ENCODE measurements at places on chromosomes 7 and 10.

DNA sequence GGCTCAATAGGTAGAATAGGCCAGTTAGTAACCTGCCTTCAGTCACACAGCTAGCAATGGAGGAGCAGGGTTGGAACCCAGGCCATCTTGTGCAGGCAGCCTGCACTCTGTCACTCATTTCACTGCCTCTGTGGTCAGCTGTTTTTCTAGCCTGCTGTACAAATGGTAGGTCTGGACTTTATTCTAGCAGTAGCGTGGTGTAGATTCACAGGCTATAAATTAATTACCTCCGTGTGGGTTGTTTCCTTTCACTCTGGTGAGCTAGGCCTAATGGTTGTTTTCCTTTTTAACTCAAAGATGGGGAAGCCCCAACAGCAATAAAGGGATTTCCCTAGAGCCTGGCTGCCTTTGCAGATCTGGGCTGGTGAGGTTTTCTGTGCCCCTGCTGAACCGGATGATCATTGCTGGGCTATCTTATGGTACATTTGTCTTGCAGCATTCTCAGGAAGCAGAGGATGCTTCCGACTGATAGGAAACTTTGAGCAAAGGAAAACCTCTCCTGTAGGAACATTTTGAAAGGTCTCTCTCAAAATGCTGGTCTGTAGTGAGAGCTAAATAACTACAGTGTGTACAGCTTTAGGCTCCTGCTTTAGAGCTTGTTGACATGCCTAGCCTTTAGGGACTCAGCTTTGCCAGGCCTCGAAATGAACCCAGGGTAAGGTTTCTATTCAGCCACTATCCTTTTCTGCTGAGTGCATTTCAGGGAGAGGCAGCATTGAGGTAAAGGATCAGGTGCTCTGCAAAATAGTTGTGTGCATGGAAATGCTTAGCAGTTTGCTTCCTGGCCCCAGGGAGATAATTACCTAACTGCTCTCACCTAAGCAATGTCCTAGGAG, 157.4 kb downstream of the ST7 start:
- no peak for DNase-seq

- DNase-seq, result no peak
Observed at GRCh38 chr10:63994371-63994770, 473.2 kb downstream of the REEP3 start.

DNA sequence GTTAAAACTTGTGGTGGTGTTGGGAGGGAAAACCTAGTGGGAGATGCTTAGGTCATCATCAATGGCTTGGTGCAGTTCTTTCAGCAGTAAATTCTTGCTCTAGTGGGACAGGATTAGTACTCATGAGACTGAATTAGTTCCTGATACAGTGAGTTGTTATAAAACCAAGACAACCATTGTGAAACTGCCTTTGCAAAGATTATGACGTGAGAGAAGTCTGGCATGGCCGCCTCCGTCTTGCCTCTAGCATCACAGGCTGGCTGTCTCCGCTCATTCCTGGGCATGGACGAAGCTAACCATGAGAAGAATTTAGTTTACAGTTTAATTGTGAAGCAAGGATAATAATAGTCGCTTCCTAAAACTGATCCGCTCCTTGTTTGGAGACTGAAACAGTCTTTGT, 186.4 kb downstream of the KIF20B start:
- no peak for DNase-seq

DNA sequence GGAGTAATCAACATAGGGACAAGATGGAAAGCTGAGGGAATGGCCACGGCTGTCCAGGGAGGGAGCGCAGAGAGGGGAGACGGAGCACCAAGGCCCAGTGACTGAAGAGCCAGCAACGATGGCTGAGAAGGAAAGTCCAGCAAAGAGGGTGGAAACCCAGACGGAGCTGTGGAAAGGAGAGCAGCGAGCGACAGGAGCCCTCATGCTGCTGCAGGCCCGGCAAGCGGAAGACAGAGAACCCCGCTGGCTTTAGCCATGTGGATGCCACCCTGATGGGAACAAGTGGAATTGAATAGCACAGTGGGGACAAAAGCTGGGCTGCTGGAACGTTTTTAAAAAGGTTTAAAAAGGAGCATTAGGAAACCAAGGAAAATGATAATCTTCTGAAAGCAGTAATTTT, 82.9 kb upstream of the DDC start:
- DNase-seq, result no peak

GRCh38 chr7:35251606-35252310, 2.1 kb downstream of the TBX20 start:
- DNase-seq, result no peak

DNA sequence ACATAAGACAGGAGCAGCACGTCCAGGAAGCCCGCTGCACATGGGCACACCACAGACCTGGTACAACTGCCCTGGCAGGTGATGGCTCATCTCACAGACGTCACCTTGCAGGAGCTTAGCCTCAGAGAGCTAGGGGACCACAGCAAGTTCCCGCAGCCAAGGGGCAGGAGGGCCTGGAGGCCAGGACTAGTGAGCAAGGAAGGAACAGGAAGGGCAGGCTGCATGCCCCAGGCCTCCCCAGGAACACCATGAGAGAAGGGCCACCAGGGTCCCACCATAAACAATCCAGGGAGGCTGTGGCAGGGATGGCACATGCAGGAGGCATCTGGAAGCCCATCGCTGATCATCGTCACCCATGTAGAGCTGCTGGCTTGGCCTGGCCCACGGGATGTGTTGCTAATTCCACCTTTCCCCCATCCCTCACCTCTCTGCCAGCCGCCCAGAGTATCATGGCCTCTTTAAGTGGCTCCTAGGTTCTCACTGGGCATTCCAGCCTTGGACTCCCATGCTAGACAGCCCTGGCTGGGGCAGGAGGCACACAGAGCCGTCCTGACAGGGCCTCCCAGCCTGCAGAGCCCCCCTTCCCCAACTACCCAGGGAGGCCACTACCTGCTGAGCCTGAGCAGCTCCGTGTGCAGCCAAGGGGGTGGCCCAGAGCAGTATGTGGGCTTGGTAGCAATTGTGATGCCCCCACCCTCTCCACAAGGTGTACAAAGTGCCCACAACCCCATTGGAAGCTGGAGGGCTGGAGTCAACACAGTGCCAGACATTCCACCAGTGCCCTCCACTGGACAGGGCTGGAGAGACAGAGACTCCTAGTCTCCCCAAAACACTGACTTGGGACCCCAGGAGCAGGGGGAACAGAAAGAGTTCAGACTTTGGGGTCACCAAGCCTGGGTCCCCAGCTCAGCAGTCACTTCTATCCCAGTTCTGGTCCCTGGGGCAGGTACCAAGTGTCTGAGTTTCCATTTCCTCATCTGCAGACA, 35.5 kb downstream of the GRID1 start:
- no peak for DNase-seq

DNA sequence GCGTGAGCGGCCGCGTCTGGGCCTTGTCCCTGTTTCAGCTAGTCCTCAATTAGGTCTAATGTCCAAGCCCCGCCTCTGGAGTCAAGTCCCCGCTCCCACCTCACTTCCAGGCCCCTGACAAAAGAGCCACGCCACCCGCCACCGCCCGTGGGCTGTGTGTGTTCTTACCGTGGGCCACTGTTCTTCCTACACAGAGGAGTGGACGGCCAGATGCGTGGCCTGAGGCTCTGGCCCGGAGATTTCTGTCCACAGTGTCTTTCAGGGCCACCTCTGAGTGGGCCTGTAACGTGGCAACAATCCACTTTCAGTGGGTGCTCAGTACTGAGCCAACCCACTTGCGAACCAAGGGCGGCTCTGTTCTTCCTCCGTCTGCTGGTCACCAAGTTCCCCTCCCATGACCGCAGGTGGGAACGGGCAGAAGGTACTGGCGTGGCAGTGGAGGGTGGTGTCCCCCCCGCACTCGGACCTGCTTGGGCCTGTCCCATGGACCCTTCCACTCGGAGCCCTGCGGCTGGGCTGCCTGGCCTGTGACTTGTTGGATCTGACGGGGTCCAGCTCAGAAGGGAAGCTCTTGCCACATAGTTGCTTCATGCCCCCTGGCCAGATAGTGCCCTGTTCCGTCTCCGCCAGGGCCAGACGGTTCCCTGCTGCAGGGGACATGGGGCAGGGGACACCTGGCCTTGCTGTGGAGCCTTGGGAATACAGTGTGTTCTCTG, 15.0 kb upstream of the ZFAND2A start:
- DNase-seq, result no peak

GRCh38 chr7:35624299-35625186, 70.4 kb downstream of the HERPUD2 start:
- peak; percentile 7 for DNase-seq

DNA sequence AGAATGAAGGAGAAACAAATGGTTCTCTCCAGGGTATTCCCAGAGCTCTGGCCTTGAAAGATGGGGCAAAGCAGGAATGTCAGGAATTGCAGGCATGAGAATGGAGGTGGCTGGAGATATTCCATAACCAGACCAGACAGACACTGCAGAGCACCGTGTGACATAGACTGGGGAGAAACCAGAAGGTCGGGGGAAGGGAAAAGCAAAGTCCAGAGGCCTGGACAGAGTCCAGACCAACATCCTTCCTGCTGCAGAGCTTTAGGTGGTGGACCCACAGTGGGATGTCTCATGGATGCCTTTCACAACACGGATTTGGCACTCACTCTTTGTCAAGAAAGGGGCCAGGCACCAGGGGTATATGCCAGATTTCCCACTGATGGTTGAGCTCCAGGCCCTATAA, 177.2 kb upstream of the INHBA start:
- no peak for DNase-seq

GRCh38 chr7:876972-877311, 588 bp downstream of the GET4 start:
- DNase-seq, result no peak

GRCh38 chr10:113808168-113808567, 45.7 kb downstream of the DCLRE1A start:
- no peak for DNase-seq

GRCh38 chr7:106597751-106598546, 63.0 kb downstream of the CCDC71L start:
- no peak for DNase-seq

GRCh38 chr10:109740436-109740835, 182.9 kb downstream of the XPNPEP1 start:
- DNase-seq, result no peak

GRCh38 chr10:13195016-13195415, 33.7 kb downstream of the MCM10 start:
- no peak for DNase-seq

GRCh38 chr10:132654708-132655661, 117.4 kb downstream of the INPP5A start:
- peak; percentile 44 for DNase-seq

DNA sequence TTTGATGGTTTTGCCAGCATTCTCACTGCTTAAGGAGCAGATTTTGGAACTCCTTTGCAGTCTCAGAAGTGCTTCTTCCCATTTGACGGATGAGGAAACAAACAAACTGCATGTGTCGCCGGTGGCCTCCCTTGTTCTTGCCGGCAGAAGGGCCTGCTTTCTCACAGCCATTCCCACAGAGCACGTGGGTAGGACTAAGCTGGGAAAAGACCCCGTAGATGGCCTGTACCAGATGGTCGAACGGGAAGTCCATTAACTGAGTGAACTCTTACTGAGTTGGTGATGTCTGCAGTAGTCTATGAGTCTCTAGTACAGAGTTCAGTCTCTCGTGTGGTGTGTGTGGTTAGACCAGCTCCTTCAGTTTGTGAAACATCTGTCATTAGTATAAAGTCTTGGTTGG, 131.9 kb downstream of the TRRAP start:
- DNase-seq, result no peak

- no peak for DNase-seq
Observed at GRCh38 chr10:118918116-118918515, 111.4 kb upstream of the NANOS1 start.

- DNase-seq, result no peak
Observed at GRCh38 chr7:144414815-144415214, 11.3 kb upstream of the NOBOX start.

- DNase-seq, result no peak
Observed at GRCh38 chr7:135795846-135796570, 47.4 kb upstream of the FAM180A start.

GRCh38 chr7:15837306-15837950, 150.9 kb upstream of the MEOX2 start:
- no peak for DNase-seq

- DNase-seq, result no peak
Observed at GRCh38 chr10:75355706-75356105, 45.9 kb downstream of the ZNF503 start.

GRCh38 chr7:76191783-76192240, 9.9 kb upstream of the SRRM3 start:
- DNase-seq, result no peak

GRCh38 chr7:123675181-123675473, 19.5 kb downstream of the LMOD2 start:
- DNase-seq, result no peak

GRCh38 chr10:51176976-51177695, 102.8 kb downstream of the PRKG1 start:
- DNase-seq, result no peak
